Activated CD4-positive, alpha-beta T cell treated with anti-CD3 and anti-CD28 coated beads, Interleukin-2, amount 50 U/mL, for 16 hours (primary cell): ENCODE measurements at places on chromosomes 4 and X.

DNA sequence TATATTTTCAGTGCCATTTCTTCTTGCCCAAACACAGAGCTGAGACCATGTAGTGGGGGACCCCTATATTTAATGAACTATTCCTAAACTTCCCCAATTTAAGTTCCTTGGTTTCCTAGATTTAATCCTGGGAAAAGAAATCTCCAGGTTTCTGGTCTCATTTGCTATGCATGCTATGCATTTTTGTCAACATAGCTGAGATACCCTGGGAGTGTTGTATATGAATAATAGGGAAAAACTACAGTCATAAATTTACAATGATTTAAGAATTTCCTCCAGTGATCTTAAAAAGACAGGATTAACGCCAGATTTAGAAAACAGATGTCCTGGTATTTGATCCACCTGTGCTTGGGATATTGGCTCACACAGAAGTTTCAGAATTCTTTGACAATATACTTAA, 136.8 kb upstream of the RAPGEF2 start:
- no peak for DNase-seq

- DNase-seq: no peak
Measured at GRCh38 chr4:169122422-169122821, 112.4 kb upstream of the CBR4 start.

DNA sequence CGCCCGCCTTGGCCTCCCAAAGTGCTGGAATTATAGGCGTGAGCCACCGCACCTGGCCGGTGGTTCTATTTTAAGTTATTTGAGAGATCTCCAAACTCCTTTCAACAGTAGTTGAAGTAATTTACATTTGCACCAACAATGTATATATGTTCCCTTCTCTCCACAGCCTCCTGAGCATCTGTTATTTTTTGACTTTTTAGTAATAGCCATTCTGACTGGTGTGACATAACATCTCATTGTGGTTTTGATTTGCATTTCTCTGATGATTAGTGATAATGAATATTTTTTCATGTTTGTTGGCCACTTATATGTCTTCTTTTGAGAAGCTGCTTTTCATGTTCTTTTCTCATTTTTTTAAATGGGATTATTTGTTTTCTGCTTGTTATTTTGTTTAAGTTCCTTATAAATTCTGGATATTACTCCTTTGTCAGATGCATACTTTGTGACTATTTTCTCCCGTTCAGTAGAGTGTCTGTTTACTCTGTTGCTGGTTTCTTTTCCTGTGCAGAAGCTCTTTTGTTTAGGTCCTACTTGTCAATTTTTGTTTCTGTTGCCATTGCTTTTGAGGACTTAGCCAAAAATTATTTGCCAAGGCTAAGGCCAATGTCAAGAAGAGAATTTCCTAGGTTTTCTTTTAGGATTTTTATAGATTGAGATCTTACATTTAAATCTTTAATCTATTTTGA, 213.2 kb downstream of the ARHGAP24 start:
- DNase-seq: no peak

DNA sequence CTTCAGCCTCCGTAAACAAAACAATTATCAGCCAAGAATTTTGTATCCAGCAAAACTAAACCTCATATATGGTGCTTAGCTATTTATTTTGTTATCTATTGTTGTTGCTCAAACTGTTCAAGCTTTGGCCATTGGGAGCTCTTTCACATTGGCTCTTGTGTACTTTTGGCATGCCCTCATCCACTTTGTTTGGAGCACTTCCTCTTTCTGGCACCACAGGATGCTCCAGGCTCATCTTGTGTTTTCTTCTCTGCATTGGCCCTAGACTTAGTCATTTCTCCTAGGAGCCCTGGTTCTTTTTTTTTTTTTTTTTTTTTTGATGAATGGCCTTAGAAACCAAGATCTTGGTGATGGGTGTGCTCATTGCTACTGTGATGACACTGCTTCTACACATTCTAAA, 74.5 kb downstream of the DIPK2B start:
- DNase-seq: no peak

- no peak for DNase-seq
Measured at GRCh38 chr4:154329939-154330338, 161.7 kb downstream of the DCHS2 start.

DNA sequence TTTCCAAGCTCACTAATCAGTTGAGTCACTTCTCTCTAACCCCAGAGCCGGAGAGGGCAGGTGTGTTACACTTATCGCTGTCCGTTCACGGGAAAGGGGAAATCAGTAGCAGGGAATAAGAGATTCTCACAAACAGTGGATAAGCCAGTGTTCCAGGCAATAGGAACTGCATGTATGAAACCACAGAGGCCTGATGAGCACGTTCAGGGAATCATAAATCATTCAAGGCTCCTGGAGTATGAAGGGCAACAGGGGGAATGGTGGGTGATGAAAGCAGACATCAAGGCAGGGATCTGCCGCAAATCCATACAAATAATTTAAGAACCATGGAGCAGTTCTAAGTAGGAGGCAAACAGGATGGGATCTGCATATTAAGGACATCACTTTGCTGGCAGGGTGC, 59.1 kb upstream of the ADGRG2 start:
- DNase-seq: no peak

DNA sequence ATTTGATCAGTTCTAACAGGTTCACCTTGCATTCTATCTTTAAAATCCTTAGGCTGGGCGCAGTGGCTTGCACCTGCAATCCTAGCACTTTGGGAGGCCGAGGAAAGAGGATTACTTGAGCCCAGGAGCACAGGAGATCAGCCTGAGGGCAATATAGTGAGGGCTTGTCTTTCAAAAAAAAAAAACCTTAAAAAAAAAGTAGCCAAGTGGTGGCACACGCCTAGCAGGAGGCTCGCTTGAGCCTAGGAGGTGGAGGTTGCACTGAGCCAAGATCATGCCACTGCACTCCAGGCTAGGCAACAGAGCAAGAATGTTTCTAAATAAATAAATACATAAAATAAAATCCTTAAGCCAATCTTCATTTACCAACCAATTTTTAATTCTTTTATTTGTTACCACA, 75.6 kb downstream of the PRSS12 start:
- DNase-seq: no peak

- DNase-seq: no peak
Measured at GRCh38 chr4:2787230-2788100, 5.4 kb upstream of the SH3BP2 start.

GRCh38 chr4:5887011-5887360, 5.9 kb downstream of the CRMP1 start:
- DNase-seq: no peak

- DNase-seq: peak; percentile 17
Measured at GRCh38 chr4:147821555-147821954, 89.7 kb downstream of the ARHGAP10 start.

DNA sequence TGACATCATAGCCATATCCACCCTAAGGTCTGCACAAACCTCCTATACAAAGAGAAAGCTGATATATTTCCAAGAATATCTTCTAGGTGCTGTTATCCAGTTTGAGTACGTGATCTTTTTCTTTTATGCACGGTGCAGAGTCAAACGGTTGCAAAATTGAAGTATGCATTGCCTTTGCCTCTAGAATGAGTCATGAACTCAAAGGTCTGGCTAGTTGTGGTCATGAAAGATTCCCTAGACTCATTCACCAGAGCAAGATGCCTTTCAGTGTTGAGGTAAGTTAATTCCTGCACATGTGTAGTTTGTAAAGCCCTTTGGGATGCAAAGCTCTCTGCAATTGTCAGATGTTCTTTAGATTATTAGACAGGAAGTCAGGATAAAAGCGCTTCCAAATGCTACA, 704.4 kb downstream of the PCDH19 start:
- DNase-seq: no peak

GRCh38 chr4:175277816-175278215, 359.7 kb downstream of the ADAM29 start:
- no peak for DNase-seq

DNA sequence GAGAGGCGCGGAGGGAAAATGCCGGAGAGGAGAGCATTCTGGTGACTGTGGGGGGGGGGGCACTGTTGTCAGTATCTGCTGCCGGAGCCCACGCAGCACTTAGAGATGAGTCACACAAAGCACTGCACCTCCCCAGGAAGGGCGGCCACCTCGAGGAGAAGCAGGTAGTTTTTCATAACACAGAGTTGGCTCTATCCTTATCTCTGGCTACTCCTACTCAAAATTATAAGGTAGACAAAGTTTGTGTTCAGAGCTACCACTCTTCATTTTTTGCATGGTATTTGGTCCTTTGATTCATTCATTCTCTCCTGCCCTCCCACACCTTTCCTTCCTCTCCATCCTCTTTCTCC, 76.2 kb upstream of the SCOC start:
- DNase-seq: no peak

GRCh38 chr4:81356621-81357020, 115.1 kb downstream of the RASGEF1B start:
- no peak for DNase-seq

DNA sequence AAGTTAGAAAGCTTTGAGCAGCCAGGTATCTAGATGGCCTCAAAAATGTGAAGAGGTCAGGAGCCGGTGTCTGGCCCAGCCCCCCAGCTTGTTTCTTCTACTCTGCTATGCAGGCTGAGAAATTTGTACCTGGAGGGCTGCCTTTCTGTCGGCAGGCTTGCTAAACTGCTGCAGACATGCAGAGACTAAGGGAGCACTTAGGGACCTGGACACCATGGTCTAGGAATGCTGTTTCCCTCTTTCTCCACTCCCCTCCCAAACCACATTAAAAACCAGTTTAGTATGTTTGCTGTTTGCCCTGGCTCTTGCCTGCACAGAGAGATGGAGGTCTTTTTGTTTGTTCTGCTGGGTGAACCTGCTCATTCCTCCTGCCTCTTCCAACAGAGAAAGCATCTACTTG, 157.1 kb upstream of the DGKK start:
- DNase-seq: no peak

- no peak for DNase-seq
Measured at GRCh38 chr4:165766018-165766417, 107.0 kb upstream of the TLL1 start.

DNA sequence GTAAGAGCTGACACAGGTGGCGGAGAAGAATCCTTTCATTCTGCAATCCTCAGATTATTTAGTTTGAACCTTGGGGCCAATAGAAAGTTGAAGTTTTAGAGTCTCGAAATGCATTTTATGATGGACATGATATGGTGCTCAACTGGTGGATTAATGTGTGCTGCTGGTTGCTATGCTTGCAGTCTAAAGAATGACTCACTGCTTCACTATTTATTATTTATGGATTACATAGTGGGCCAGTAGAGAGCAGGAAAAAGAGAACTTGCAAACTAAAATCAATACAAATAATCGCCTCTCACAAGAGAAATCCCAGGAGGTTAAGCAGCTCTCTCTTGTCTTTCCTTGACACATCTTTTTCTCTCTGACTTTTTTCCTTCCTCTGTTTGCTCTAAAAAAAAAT, 2326.8 kb upstream of the AGA start:
- DNase-seq: no peak
